Stimulated activated CD4-positive, alpha-beta T cell treated with anti-CD3 and anti-CD28 coated beads, Interleukin-15, amount 100 ng/mL, for 48 hours (primary cell): ENCODE measurements at places on chromosomes 7 and 10.

GRCh38 chr10:131081376-131081775 is 230.1 kb downstream of the TCERG1L start:
- DNase-seq, result no peak

GRCh38 chr7:18798088-18798906 is 302.7 kb downstream of the HDAC9 start:
- no peak for DNase-seq

DNA sequence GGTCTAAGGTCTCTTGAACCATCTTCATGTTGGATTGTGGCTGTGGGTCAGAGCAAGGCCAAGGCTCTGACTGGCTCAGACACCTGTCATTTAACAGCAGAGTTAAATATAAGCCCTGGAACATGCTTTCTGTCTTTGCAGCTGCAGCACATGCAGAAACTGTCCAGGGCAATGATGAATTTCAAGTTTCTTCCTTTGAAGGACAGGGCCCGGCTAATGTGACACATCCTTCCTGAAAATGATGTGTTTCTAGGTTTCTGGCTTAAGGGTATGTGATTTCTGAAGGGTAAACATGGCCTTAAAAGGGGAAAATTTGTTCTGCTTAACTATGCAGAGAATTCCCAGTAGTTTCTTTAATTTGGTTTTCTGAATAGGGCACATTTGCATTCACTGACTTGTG is 34.0 kb upstream of the SLC35B4 start:
- DNase-seq, result no peak

- DNase-seq, result no peak
Observed at GRCh38 chr7:16562456-16563220, 36.0 kb downstream of the LRRC72 start.

DNA sequence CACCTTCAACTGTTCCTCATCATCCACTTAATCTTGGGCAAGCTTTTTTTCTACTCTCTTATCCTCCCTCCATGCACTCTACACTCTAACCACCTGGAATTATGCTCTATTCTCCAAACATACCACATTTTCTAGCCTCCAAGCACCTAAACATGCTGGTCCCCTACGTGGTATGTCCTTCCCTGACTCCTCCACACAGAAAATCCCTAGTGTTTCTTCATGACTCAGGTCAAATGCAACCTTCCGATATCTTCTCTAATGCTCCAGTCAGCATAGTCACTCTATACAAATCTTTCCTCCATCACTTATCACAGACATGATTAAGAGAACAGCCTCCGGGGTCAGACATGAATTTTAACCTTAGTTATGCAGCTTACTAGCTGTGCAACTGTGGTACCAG is 68.8 kb downstream of the ARMH3 start:
- DNase-seq, result no peak

DNA sequence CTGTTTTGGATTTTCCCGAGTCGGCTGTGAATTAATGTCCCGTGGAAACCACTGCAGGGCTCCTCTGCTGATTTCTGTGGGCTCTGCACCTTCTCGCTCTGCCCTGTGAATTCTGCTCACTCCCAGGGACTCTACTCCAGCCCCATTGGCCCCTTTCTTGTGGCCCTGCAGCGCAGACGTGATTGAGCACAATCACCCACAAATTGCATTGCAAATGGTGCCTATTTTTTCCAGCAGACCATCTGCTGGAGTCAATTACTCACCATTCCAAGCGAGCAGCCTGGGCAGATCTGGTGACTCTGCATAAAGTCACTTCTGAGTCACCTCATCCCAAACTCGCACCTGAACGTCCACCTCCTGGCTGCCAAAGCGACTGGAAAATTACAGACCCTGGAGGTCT is 235.8 kb downstream of the PAXIP1 start:
- no peak for DNase-seq

DNA sequence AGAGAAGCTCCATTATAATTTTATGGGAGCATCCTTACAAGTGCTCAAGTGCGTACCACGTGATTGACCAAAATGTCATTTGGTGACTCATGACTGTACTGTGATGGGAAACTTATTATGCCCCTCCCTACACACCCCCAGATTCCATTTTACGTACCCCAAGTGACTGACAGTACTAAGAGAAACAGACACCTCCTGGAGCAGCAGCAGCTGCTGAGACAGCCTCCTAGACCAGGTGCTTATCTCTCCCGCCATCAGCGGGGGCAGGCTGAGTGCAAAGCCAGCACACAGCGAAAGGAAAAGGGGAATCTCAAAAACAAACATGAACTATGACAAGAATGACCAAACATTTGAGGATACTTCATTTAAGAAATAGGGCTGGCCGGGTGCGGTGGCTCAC is 4.2 kb upstream of the ADAM12 start:
- DNase-seq, result no peak

DNA sequence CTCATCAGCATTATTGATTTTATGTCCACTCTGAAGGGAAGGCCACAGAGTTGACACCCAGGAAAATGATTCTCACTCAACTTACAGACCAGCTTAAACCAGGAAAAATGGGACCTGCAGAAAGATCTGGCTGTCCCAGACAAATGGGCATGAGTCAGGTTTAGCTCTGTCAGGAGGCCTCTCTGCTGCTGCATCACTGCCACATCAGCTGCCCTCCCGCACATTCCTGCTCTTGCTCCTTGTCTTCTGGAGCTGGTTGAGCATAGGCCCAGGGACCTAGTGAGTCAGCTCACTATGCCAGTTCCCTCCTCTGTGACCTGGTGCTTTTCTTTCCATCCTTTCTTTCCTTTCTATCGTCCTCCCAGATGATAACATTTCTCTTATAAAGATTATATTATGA is 18.8 kb upstream of the SMNDC1 start:
- DNase-seq, result no peak

DNA sequence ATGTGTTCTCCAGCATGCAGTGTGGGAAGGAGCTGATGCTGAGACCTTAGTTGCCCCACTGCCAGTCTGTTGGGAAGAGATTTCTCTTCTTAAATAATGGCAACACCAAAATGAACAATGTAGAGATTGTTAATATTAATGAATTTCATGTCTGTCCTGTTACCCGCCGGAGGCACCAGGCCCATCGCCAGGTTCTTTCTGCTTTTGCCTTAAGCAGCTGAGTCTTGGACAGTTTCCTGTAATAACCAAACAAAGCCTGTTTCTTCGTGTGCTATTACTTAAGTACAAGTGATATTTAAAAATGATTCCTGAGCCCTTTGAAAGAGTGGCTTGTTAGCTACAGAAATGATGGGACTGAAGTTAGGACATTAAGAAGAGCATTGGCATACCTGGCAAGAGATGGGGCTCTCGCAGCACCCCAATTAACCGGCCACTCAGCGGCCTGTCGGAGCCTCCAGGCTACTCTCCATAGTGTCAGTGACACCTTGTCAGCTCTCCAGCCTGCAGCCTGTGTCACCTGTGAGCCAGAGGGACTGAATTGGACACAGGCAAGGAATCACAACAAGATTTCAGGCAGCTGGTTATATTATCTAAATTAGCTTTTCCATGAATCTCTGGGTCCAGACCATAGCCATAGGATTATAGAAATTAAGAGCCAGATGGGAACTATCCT is 142.0 kb downstream of the CELF2 start:
- DNase-seq, result no peak

GRCh38 chr7:24245362-24245761 is 38.6 kb upstream of the NPY start:
- no peak for DNase-seq

DNA sequence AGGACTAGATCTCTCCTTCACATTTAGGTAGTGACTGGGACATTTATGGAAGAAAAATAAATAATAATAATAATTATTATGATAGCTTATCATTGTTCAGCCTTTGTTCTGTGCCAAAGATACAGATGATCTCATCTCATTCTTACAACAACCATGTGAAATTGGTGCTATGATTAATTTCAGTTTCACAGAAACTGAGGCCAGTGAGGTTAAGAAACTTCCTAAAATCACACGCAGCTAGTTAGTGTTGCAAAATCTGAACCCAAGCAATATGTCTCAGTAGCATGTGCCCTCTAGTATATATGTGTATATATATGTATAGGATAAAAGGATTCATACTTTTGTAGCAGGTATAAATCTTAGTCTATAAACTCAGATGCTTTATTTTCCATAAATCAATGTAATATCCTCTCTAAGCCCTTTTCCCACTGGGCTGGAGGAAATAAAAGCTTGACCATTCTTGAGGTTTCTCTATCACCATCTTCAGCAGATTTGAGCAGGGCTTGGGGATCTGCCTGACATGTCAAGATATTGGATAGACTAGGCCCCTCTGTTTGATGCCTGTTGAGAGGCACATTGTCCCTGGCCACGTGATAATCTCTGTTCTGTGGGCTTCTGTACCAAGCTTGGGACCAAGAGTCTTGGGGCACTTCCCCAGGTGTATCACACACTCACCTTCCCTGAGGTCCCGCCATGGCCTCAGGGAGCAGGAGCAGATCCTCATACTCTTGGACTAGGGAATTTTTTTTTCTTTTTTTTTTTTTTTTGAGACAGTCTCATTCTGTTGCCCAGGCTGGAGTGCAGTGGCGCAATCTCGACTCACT is 172.6 kb upstream of the NRP1 start:
- no peak for DNase-seq

DNA sequence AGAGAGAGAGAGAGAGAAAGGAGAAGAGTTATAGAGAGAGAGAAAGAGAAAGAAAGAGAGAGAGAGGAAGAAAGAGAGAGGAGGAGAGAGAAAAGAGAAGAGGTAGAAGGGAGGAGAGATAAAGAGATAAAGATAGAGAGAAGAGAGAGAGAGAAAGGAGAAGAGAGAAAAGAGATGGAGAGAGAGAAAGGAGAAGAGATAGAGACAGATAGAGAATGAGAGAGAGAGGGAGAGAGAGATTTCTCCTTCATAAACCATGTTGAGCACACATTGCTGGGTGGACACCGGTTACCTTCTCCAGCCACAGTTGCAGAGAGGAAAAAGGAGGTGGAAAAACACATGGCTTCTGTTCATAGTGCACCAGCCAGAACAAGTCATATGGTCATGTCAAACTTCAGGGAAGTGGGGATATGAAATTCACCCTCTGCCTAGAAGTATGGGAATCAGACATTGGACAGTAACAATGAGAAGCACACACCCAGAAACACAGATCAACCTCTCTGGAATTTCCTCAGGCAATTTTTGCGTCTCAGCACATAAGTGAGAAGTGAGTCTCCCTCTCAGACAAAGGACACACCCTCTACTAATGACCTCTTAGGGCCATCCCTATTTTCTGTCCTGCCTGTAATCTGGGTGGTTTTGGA is 172.5 kb upstream of the SVIL start:
- no peak for DNase-seq

DNA sequence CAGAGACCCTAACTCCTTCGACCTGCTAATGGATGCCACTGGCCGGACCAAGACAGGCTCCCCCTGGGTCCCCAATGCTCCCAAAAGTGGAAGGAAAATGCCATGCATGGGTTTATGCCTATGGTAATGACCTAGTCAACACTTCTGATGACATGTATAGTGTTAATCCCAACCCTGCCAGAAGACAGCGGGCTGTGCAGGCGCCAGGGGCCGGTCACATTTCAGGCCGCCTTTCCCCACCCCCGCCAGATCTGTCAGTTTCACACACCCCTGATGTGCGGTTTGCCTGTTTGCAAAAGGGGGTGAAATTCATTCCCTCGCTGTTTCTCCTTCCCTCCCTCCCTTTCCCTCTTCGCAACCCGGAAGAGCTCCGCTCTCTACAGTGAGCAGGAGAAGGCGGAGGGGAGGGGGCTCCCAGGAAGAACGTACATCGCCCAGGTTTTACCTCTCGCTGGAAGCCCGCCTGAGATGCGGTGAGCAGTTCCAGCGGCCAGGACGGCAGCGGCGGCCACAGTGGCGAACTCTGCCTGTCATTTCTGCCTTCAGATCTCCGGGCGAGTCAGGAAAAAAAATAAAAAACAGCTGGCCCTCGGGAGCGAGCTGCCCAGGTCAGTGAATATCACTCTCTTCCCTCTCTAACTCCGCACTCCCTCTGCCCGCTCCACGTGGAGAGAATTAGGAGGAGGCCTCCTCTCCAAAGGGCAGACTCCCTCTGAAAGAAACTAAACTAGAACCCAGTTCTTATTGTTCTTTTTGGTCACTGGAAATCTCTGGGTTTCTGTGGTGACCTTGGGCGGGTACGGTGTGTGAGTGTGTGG is 9.4 kb upstream of the GATA3 start:
- no peak for DNase-seq

GRCh38 chr10:3465406-3465891 is 292.9 kb upstream of the PITRM1 start:
- no peak for DNase-seq

DNA sequence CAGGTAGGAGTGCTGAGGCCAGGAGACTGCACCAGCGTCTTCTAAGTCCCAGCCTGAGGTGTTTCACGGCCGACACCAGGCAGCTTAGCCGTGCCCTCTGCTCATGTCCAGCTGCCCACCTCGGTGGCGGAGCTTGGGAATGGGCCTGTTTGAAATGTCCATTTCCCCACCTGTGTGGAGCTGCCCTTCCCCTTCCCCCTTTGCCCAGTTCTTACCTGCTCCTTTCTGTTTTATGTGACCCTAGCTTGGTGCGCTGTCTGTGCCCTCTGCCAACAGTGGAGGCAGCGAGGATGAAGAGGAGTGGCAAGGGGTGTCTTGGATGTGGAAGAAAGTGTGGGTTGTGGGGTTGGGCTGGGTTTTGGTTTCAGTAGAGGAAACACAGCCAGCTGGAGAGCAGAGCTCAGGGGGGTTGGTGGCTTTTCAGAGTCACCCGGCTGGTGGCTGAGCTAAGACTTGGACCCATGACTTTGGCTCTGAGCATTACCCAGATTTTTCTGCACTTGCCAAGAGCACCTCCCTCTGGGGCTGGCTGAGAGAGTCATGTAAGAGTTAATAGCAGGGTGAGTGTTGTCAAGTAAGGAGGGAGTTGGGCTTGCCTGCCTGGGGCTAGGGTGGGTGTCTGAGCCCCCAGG is 37.4 kb downstream of the GBX1 start:
- DNase-seq, result no peak
